ENCODE measurements at places on chromosomes 16 and 17. TPM values are rescaled to one million over a fixed set of nuclear protein-coding genes. Genes with fewer than 3 reads are reported as not detected.

GRCh38 chr17:42436391-42436790 lies 13.3 kb upstream of the CAVIN1 start:
- ATAC-seq, result no peak

DNA sequence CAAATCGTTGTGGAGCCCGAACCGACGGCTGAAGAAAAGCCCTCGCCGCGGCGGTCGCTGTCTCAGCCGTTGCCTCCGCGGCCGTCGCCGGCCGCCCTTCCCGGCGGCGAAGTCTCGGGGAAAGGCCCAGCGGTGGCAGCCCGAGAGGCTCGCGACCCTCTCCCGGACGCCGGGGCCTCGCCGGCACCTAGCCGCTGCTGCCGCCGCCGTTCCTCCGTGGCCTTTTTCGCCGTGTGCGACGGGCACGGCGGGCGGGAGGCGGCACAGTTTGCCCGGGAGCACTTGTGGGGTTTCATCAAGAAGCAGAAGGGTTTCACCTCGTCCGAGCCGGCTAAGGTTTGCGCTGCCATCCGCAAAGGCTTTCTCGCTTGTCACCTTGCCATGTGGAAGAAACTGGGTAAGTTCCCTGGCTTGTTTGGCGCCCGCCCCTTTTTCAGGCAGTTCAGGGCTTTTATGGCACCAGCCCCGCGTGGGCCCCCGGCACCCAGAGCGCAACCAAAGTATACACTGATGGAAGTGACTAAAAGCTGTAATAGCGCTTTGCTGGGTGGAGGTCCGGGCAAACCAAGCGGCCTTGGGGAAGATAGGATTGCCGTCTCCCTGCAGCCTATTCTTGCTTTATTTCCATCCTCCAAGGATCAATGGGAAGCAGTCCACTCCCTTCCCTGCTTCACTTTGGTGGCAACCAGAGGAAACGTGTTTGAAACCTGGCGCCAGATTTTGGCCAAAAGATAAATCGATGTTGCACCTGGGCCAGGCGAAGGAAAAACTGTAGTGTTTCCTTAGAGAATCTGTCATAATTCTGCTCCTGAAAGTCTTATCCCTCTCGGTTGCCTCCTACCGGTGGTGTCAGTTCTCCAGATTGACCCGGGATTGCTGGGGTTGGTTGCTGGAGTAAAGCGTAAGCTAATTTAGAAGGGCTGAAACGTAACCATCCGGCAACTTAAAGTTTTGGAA lies 775 bp downstream of the PPM1D start:
- ATAC-seq, result peak; percentile 11

The KRTAP9-6 gene
- not detected for total RNA-seq

DNA sequence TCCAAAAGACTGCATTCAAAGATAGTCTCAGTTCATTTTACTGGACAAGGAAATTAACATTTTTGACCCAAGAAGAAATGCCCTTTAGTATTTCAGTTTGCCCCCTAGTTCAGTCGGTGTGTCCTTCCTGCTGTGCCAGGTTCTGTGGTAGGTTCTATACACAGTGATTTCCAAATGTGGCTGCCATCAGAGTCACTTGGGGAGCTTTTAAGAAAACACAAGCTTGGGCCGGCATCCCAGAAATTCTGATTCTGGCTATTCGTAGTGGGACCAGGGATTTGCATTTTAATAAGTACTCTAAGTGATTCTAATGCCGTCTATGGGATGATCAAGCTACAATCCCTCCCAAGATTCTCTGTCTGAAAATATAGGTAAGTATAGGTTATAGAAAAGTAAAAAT lies 10.2 kb downstream of the RSPRY1 start:
- no peak for ATAC-seq

DNA sequence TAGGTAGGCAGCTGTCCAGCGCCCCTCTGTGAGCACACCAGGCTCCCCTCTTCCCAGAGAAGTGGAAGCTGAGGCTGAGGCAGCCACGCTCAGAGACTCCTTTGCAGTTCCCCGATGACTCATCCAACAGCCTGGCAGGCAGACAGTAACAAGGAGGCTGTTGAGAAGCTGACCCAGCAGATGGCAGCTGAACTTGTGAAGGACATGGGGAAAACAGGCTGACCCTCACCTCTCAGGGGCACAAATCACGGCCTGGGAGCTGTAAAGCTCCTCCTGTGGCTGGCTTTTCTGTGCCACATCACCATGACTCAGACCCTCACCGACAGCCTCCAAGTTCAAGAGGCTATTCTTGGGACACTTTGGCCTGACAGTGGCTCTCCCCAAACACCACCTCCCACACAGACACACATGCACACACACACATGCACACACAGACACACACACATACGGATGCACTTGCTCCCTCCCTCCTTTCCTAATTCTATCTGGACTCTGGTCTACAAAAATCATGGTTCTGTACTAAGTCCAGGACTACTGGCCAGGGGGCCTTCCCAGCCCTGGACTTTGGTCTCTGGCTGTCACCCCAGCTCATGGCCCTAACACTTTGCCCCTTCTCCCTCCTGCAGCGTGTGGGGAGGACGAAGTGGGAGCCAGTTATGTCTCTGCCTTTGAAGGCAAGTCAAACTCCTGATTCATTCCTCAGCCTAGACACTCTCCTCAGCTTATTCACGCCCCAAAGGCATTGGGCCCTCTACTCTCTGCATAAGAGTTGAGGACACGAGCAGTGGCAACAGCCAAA lies 23.2 kb downstream of the MAP3K14 start:
- ATAC-seq, result peak; percentile 82

GRCh38 chr17:34756637-34757021 lies 177.2 kb downstream of the TMEM132E start:
- ATAC-seq, result no peak

- ATAC-seq, result no peak
Observed at GRCh38 chr16:85603203-85603755, 9.8 kb upstream of the GSE1 start.

The KRT13 gene
- total RNA-seq, result not detected

- no peak for ATAC-seq
Observed at GRCh38 chr16:71826533-71827017, 17.9 kb upstream of the AP1G1 start.

GRCh38 chr16:1309888-1310831 lies 724 bp downstream of the UBE2I start:
- ATAC-seq, result peak; percentile 28

The STH gene
- not detected for total RNA-seq

- no peak for ATAC-seq
Observed at GRCh38 chr17:45791935-45792334, 7.8 kb downstream of the CRHR1 start.

DNA sequence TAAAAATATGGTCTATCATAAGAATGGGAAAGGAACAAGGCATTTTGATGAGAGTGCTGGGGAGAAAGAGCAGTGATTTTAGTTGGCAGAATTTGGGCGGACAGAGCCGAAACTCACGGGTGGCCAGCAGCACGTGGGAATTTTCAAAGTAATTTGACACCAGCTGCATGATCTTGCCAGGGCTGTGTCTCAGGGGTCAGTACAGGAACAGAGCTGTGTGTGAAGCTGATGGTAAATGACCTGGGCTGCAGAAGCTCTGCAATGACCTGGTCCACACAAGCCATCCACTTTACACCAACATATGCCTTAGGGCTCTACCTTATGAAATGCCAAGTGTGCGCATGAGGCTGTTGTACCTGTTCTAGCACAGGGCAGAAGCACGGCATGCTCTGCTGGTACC lies 112.0 kb downstream of the ZFHX3 start:
- no peak for ATAC-seq

DNA sequence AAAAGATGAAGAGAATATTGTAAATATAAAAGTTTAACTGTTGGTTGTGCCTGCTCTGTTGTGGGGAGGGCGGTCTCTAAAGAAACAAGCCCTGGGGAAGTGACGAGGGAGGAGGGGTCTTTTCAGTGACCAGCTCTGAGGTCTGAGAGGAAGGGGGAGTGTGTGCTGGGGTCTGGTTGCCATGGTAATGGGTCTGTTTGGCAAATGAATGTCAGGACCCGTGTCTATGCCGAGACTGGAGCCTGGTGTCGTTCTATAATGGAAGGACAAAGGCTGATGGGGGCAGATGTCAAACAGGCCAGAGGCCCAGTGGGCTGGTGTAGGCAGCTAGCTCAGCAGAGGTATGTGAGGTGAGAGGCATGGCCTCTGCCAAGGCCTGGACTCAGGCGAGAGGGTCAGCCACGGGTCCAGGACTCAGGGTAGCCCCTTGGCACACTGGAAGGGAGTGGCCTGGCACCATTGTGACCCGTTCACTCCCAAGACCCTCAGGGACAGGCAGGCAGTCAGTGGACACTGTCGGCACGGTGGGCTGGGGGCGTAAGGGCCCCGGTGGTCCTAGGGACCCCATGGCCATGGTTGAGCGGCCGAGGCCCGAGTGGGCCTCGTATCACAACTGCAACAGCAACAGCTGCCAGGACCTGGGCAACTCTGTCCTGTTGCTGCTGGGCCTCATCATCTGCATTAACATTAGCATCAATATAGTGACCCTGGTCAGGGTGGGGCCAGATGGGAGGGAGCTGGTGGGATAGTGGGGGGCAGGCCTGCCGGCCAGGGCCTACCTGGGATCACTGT lies at the start of gene SPEM1:
SPEM1 (plus strand) TSS at position 506 of the 792 bp plus-strand sequence; CDS start at position 567, 61 bp downstream.
- no peak for ATAC-seq

- ATAC-seq, result no peak
Observed at GRCh38 chr16:75206749-75207451, at the start of gene CTRB2. TSS of gene CTRB2 (minus strand) at chr16:75207161. CDS start at chr16:75207141, 20 bp downstream.

DNA sequence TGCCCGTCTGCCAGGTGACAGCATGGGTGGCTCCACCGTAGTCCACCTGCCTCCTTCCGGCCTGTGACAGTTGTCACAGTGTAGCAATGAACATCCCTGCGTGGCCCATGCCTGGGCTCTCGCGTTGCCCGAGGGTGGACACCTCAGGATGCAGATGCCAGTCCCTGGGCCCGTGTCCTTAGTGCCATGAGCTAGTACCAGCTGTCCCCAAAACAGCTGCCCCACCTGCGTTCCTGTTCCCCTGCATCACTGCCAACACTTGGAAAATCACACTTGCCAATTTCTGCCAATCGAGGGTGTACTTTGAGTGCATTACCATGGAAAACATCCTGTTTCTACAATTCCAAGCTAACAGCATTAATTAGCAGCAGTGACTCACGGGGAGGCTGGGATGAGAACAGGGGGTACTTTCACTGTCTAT lies 9.0 kb upstream of the C16orf95 start:
- no peak for ATAC-seq

DNA sequence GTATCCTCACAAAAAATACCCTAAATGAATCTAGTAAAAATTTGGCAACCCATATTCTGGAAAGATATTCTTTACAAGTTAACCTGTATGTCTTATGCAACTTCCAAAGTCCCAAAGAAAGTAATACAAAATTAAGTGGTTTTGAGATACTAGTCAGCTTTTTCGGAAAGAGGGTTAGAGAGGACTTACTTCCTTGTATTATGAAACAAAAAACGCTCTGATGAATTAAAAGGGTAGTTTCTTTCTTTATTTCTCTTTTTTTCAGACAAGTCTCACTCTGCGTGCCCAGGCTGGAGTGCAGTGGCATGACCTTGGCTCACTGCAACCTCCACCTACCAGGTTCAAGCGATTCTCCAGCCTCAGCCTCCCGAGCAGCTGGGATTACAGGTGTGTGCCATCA lies 51.6 kb downstream of the KANSL1 start:
- peak; percentile 22 for ATAC-seq

DNA sequence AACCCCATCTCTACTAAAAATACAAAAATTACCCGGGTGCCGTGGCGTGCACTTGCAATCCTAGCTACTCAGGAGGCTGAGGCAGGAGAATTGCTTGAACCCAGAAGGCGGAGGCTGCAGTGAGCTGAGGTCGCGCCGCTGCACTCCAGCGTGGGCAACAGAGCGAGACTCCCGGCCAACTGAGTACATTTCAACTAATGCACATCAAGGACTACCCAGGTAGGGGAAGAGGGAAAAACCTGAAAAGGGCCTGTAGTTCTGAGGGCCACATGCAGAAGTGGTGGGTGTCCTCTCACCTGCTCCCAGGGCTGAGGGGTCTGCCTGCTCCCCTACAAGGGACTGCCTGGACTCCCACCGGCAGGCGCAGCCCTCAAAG lies 584 bp upstream of the SLC16A5 start:
- ATAC-seq, result peak; percentile 1

DNA sequence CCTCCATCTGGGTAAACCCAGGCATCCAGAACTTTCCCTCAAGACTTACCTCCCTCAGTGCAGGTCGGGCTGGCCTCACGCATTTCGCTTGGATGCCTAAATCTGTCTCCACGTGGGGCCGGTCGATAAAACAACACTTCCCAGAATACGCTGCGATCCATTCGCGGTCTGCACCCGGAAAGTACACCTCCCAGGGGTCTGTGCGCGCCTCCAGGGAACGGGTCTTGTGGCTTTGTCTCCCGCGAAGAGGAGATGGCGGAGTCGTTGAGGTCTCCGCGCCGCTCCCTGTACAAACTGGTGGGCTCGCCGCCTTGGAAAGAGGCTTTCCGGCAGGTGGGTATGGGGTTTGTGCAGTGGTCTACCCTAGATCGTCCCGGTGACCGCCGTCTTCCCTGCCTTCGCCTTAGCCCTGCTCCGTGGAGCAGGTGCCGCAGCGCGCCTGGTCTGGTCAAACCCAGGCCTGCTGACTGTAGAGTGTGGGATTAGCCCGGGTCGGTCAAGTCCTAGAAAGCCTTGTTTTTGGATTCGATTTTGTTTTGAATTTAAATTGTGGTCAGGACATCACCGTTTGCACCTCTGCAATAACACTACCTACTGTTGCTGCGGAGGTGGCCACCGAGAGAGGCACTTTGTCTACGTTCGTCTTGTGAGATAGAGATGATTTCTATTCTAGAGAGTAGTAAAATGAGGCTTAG lies at the start of gene RPAIN:
RPAIN (plus strand) TSS at position 224 of the 695 bp plus-strand sequence; CDS start at position 253, 29 bp downstream.
- peak; percentile 65 for ATAC-seq

- no peak for ATAC-seq
Observed at GRCh38 chr16:31380201-31380600, 12.9 kb upstream of the ITGAD start.

The PABPN1L gene
- not detected for total RNA-seq

DNA sequence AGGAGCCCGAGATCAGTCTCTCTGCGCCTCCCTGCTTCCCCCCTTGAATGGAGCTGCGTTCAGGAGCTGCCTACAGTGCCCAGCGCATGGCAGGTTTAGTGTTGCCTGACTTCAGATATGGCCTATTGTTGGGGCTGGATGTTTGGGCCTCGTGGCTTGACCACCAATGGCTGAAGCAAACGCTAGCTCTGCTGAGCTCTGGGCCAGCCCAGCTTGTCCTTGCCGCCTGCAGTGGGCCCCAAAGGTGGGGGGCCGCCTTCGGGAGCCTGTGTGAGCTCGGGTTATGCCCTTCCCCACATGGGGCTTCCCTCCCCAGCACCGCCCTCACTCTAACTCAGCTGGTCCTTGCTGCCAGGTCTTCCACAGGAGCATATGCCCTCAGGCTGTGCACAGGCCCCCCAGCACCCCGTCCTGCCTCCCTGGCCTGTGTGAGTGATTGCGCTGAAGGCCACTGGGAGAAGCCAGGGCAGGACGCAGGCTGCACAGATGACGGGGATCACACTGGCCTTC lies 2.0 kb upstream of the METTL26 start:
- no peak for ATAC-seq

The COA3 gene
- 18.6 TPM for total RNA-seq

GRCh38 chr17:3475812-3476610 lies at the start of gene ASPA:
TSS of gene ASPA (plus strand) at chr17:3475997. CDS start at chr17:3476160, 163 bp downstream.
- ATAC-seq, result no peak

DNA sequence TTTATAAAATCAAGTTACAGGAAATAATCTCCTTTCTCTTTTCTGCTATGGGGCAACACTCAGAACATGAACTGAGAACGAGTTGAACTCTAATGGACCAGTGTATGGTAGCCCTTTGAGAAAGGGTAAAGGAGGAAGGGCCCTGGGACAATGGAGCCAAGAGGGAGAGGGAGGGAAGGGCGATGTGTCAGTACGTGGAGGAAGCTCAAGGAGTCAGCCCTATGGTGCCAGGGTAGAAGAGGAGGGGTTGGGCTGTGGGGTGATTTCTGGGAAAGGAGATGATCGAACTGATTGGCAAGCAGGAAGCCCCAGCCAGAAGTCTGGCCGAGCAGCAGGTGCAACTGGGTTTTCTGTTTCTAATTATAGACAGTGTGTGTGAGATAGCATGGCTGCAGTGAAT lies 4.3 kb upstream of the WIPI1 start:
- no peak for ATAC-seq

The KRTAP16-1 gene
- 0.26 TPM for total RNA-seq

The C17orf50 gene
- total RNA-seq, result not detected
